Activated CD4-positive, alpha-beta T cell treated with anti-CD3 and anti-CD28 coated beads, Interleukin-2, amount 10 ng/mL, durations not matched to agents 7 days and 5 days (primary cell): ENCODE measurements at places on chromosomes 1 and 21. TPM values are rescaled to one million over a fixed set of nuclear protein-coding genes. Genes with fewer than 3 reads are reported as not detected.

The RORC gene
- 7.5 TPM for total RNA-seq

The RSPO1 gene
- not detected for total RNA-seq

The S100A8 gene
- not detected for total RNA-seq

The EPHX1 gene
- total RNA-seq, result 2.4 TPM

The C4BPA gene
- not detected for total RNA-seq

The FCGR3A gene
- total RNA-seq, result not detected
